ENCODE measurements at places on chromosomes 7 and 10.

DNA sequence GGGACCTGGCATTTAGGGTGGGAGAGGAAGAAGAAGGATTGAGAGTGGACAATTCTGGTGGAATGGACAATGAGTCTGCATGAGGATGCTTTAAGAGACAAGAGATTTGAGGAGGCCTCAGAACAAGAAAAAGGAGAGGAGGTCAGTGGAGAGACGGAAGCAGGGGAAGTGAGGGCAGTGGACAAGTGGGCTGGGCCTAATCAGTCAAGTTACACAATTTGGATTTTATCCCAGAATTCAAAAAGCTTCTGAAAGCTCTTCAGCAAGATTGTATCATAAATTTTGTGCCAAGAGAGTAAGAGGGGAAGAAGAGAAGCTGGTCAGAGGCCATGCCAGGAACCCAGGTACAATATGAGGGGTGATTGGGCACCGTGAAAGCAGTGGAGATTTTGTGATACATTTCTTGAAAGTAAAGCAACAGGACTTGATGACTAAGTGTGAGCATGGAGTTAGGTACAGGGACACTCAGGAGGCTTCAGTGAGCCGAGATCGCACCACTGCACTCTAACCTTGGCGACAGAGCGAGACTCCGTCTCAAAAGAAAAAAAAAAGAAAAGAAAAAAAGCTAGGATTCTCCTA, 19.3 kb upstream of the TSPAN13 start:
- no peak for DNase-seq

- DNase-seq, result no peak
Observed at GRCh38 chr10:91043173-91043910, 122.5 kb upstream of the ANKRD1 start.

DNA sequence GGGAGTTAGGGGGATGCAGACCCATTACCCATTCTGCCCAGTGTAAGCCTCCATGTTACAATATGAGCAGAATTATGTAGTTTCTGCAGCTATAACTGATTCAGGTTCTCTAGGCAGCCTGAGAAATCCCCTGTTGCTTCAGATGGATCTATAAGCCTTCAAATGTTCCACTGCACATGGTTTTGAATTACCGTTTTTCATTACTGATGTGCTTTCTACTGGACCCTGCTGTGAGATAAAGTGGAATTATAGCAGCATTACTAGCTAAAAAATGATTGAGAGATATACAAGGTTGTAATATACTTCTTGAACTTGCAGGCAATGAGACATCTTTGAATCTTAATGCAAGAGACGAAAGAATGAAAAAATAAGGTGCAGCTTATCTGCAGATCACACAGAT, 38.4 kb upstream of the ANAPC16 start:
- DNase-seq, result no peak

DNA sequence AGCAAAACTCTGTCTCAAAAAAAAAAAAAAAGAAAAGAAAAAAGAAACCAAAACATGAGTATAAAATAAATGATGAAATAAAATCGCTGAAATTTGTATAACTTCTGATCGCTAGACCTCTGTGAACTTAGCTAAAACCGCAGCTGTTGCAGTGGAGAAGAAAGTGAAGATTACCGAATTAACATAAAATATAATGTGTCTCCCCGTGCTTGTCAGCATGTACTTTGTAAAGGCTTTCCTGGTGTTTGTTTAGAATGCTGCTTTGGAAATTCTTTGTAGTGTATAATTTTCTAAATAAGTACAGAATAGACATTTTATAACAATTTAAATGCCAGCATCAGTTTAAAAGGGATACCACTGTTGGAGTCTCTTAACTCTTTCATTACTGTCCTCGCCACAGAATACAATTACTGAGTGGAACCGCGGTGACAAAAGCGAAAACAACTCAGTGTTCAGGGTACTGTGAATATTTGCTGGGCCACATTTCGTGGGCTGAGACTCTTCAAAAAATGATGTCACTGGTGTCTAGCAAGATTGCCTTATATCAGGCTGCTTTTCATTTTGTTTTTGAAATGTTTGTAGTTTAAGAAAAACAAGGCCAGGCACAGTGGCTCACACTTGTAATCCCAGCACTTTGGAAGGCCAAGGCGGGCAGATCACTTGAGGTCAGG, 167.7 kb downstream of the NSUN6 start:
- DNase-seq, result no peak

Data from anterior cingulate cortex (tissue), 58 donors.